ENCODE measurements at places on chromosomes 1 and 21.

GRCh38 chr1:51636764-51637522 lies 20.1 kb downstream of the OSBPL9 start:
- no peak for DNase-seq

- no peak for DNase-seq
Measured at GRCh38 chr1:152501704-152502103, 8.9 kb upstream of the LCE5A start.

DNA sequence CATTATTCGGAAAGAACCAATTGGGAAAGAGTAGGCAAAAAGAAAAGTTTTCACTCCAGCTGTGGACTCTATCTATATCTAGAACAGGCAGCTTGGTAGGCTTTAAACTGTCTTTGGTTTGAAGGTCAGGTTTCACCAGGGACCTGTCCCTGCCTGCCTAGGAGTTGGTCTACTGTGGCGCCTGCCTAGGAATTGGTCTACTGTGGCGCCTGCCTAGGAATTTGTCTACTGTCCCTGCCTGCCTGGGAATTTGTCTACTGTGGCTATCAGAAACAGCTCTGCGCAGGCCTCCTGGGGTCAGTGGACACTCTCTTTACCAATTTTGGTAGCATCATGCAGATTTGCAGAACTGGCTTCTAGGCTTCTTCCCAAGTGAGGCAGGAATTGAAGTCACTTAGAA lies 13.8 kb downstream of the USP25 start:
- DNase-seq: no peak

GRCh38 chr1:234882898-234883297 lies 245.7 kb downstream of the TOMM20 start:
- DNase-seq: no peak

DNA sequence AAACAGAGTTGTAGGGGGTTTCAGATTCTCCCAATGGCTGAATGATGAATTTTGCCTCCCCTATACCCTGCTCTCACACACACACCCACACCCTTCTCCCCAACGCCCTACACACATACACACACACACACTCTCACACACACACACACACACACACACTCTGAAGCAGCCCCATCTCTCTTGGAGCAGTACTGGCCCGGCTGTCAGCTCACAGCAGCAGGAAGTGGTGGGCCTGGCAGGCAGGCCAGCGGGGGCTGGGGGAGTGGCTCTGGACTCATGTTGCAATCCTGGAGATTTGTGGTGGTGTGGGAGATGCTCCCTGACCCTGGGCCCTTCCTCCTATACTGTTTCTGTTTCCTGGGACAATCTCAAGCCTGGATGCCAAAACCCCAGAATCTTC lies 2.2 kb downstream of the IKBKE start:
- no peak for DNase-seq

- no peak for DNase-seq
Measured at GRCh38 chr1:7648761-7649384, 122.2 kb upstream of the VAMP3 start.

DNA sequence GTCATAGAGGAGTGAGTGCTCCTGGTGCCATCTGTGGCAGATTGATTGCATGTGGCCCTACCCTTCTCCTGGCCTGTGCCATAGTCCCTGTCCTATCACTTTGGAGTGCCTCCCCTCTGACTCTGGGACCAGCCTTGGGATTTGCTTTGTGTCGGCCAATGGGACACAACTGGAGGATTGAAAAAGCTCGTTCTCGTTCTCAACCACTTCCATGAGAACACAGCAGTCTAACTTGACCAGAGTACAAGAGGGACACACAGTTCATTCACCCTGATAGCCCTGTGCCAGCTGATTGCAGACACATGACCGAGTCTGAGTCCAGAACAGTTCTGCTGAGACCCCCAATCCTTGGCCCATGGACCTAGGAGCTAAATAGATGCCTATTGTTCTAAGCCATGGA lies 47.8 kb downstream of the C1orf198 start:
- DNase-seq: no peak

DNA sequence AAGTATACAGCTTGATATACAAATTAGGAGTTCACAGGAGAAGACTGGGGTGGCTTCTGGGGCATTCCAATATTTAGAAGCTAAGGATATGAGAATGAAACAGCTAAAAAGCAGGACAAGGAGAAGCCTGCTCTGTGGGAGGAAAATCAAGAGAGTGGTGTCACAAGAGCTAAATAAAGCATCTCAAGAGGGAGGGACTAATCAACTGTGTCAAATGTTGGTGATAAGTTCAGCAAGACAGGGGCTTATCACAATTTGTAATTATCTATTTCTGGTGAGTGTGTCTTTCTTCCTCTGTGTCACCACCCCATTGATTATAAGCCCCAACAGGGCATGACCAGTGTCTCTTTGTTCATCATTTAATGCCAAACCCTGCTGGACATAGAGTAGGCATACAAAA lies 295.8 kb upstream of the DUSP10 start:
- DNase-seq: no peak

GRCh38 chr21:28821276-28822122 lies 171.2 kb downstream of the LTN1 start:
- DNase-seq: no peak

GRCh38 chr1:237736372-237737029 lies 154.2 kb downstream of the ZP4 start:
- DNase-seq: no peak

DNA sequence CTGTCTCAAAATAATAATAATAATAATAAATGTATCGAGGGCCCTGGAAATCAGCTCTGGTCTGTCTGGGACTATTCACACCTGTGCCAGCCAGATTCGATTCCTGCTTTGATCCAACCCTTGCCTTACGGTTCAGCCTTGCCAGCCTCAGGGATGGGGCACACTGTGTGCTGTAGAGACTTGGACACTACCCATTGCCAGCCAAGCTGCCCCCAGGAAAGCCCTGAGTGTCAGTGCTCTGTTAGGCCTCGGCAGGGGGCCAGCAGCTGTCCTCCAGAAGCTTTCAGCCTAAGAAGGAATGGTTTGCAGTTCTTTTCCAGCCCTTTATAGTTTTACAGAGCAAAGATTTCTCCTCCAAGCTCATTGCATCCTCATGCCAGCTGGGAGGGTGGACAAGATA lies 96.2 kb upstream of the RUNX3 start:
- DNase-seq: no peak

DNA sequence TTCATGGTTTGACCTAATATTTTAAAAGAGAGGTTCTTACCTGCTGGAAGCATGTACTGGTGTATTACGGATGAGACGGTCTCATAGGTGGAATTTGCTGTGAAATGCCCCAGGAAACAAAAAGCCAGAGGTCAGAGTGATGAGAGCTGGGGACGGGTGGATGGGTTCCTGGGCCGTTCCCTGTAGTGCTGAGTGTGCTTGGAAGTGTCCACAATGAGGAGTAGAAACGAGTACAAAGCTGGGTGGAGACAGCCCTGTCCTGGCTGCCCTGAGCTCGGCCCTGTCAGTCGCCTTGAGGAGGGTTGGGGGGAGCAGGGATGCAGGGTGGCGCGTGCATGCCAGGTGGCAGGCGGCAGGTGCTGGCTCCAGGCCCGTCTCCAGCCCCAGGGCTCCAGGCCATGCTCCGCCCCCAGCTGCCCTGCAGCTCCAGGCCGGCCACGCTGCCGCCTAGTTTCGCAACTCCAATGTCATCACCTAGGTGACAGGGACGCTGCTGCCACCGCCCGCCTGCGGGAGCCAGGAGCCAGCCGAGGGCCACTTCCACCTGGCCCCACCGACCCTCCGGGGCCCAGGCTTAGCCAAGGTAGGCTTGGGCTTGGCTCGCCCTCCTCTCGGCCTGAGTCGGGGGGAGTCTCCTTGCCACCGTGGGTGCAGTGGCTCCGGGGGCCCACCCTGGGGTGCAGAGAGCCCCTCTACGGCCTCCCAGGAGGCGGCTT lies 16.4 kb downstream of the TP73 start:
- DNase-seq: no peak

DNA sequence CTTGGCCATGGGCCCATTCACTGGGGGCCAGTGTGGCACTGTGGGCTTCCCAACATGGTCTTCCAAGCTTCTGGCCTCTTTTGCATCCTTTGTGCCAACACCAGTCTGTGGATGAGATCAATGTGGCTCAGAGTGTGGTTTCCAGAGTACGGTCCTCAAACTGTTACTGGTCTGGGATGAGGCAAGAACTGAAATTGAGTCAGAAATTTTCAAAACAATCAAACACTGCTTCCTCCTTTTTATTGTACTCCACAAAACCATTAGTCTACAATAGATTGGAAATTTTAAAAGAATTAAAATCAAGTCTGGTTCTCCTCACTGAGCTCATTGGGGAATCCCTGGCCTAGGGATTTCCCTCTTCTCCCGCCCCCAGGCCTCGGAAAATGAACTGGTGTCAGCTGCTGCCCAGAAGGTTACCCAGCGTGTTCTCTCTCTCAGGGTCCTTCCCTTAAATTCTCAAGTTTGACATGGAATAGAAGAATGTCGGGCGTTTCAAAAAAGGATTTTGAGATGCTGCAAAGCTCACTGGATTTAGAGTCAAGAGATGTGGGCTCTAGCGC lies 222.0 kb downstream of the SDCCAG8 start:
- no peak for DNase-seq

DNA sequence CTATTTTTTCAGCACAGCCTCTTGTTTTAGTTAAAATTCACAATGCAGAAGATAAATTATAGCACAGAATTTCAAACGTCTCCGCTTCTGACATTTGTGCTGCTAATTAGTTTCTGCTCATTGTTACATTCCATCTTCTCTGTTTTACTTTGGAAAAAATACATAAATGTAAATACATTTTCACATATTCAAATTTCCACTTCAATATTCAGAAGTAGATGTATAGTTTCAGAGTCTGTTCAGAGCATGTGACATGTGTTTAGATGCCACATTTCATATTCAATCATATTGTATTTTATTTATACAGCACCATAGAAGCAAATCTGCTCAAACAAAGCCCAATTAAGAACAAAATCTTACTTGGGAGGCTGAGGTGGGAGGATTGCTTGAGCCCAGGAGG lies 19.6 kb downstream of the TMEM35B start:
- DNase-seq: no peak

DNA sequence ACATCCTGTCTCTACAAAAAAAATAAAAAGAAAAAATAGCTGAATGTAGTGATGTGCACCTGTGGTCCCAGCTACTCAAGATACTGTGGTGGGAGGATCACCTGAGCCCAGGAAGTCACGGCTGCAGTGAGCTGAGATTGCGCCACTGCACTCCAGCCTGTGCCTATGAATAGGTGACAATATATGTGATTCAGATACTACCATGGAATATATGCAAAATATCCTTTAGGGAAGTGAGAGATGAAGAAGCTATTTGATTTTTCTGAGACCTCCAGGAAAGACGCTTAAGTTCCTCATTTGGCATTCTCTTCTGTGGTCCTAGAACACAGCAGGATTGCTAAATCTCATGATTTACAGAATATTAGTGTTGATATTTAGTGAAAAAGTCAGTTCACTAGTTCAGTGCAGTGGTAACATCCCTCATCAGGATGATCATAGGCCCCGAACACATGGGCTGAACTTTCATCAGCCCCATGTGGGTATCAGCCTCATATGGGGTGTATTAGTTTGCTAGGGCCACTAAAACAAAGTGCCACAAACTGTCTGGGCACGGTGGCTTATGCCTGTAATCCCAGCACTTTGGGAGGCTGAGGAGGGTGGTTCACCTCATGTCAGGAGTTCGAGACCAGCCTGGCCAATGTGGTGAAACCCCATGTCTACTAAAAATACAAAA lies 6.0 kb upstream of the VASH2 start:
- no peak for DNase-seq
